ENCODE measurements at places on chromosomes 2 and 18.
A peak's percentile ranks its signal among the peaks of the same experiment; 100 is the strongest.

DNA sequence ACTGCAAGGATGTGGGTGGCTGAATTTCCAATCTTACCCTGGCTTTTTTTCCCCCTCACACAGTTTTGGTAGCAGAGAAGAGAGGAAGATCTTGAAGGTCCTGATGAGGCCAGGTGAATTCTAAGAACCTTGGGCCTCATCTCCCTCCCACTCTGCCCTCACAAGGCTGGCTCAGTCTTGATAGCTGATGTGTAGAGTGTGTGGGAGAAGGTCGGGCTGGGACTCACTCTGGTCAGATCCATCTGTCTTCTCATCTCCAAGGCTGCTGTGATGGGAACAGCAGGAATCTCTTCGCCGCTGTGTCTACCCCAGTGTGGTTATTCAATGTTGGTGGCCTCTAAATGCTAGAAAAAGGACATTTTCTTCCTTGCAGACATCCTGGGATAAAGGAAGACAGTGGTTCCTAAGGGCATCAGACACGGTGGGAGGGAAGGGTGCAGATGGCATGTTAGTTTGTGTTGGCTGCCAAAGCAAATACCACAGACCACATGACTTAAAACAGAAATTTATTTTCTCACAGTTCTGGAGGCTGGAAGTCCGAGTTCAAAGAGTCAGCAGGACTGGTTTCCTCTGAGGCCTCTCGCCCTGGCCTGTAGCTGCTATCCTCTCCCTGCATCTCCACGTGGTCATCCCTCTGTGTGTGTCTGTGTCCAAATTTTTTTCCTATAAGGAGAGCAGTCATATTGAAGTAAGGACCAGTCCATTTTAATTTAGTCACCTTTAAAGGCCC, 37.6 kb upstream of the MGAT4A start:
- DNase-seq = peak; percentile 34

DNA sequence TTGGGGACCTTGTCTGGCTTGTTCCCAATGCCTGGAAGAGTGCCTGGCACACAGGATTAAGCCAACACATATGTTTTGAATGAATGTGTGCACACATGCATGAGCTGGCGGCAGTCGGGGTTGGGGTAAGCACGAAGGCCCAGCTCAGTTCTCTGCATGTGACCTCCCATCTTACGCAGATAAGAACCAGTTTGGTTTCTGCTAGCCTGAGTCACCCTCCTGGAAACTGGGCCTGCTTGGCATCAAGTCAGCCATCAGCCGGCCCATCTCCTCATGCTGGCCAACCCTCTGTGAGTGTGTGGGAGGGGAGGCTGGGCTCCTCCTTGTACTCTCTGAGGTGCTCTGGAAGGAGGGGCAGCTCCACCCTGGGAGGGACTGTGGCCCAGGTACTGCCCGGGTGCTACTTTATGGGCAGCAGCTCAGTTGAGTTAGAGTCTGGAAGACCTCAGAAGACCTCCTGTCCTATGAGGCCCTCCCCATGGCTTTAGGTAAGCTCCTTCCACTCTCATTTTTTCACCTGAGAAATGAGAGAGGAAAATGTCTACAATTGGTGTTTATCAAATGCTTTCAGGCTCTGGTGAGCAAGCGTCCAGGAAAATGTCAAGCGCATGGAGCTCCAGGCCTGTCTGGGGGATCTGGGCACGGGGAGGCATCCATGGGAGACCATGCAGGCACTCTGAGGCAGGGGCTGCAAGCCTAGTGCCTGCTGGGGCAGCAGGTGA, 9.7 kb upstream of the IL1RN start:
- no peak for DNase-seq

DNA sequence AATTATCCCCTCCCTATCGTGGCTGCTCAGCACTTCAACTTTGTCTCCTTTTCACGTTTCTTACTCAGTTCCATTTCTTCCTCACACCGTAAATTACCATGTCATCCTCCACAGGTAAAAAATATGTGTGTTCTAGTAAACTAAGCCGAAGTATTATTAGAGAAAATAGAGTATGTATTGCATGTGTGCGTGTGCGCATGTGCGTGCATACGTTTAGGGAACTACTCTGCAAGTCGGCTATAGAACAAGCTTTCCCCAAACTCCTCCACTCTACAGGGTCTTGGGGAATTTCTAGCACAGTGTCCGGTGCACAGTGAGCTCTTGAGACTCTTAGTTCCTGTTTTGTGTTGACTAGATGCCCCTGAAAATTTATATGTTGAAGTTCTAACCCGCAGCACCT, 9.1 kb upstream of the RAX start:
- DNase-seq = no peak

- DNase-seq = no peak
These were observed 193.2 kb upstream of the MEX3C start for GRCh38 chr18:51390702-51391101.

DNA sequence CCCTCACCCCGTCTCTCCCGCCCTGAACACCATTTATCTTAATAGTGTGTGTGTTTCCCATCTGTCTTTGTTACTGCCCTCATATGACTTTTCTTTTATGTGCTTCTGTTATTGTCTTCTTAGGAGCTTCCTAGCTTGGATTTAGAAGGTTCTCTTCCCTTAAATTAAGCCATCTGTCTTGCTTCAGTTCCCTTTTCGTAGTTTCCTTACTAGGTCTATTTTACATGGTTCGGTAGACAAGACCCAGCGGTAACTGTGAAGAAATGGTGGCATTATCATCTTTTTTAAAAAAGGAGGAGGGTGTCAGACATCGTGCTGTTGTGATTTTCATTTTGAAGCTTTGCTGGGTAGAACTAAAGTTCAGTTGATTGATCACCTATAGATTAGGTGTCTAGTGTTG, 10.3 kb downstream of the NCK2 start:
- no peak for DNase-seq

GRCh38 chr2:69693775-69694450, 48.0 kb upstream of the ANXA4 start:
- peak; percentile 27 for DNase-seq

DNA sequence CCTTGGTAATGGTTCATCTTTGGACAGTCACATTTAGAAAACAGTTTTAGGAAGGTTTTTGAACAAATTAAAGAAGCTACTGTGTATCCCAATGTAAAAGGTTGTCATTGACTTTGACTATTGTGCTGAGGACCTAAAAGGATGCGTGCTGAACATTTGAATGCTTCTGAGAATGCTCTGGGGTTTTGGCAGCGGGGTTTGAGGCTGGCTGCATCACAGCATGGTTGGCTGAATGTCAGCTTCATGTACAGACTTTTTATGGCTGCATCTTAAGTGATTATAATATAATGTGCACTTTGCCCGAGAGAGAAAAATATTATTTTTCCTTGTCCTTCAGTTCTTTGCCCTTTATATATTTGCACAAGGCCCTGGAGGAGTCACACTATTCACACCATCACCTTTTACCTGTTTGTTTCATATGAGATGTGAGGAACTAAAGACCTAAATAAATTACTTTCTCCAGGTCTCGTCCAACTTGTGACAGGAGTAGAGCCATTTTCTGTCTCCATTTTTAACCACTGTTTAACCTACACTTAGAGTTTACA, 125.9 kb downstream of the CCDC85A start:
- DNase-seq = no peak

- DNase-seq = no peak
These were observed 13.0 kb upstream of the TYMS start for GRCh38 chr18:644395-645004.

DNA sequence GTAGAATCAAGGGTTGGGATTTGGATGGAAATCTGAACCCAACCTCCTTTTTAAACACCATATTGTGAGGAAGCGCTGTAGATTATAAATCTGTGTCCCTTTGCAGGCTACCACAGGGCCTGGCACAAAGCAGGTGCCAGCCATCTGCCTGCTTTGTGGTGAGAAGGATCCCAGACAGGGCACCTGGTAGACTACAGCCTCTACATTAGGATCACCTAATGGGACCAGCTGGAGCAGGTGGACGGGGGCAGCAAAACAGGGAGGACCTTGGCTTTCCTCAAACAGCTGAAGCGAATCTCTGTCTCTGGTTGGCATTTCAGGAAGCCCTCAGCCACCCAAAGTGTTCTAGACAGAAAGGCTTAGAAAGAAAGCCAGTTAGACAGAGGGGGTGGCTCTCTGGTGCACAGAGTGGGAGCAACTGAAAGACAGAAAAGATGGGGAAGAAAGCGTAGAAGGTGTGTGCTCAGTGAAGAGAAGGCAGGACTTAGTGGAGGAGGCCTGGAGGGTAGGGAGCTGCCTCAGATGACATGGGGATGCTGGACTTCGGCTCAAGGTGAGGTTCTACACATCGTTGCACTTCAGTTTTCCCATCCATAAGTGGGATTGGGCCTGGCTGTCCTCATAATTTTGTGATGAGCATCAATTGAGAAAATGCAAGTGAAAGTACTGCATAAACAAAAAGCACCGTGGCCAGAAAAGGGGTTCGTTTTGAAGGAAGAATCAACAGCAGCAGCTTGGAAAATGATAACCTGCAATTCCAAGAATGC, 350.8 kb downstream of the CYRIA start:
- no peak for DNase-seq

DNA sequence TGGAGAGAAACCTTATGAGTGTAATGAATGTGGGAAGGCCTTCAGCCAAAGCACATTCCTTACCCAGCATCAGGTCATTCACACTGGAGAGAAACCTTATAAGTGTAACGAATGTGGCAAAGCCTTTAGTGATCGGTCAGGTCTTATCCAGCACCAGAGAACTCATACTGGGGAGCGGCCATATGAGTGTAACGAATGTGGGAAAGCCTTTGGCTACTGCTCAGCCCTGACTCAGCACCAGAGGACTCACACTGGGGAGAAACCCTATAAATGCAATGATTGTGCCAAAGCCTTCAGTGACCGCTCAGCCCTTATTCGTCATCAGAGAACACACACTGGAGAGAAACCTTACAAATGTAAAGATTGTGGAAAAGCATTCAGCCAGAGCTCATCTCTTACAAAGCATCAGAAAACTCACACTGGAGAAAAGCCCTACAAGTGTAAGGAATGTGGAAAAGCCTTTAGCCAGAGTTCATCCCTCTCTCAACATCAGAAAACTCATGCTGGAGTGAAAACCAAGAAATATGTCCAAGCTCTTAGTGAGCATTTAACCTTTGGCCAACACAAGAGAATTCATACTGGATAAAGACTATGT, 7.8 kb downstream of the ZNF892 start:
- DNase-seq = no peak

DNA sequence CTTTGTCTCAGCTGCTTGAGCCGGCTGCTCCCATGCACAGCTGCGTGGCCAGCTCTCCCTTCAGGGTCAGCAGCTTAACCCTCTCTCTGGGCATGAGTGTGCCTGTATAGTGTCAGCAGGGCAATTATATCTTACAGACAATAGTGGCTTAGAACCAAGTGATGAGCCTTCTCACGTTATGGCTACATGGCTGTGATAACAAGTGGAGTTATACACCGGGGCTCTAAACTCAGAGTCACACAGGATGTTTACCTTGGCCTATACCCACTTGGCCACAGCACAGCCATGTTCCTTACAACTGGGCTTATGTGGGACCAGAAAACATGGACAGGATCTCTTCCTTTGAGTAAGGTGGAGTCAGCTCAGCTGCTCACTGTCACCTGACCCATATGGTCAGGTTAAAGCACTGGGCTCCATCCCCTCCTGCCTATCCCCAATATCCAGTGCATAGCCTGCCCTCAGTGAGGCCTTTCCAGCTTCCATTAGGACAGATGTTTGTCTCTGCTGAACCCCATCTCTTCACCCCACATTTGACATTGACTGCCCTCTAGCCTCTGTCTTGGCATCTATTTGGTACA, 294.2 kb upstream of the NCKAP5 start:
- DNase-seq = no peak

DNA sequence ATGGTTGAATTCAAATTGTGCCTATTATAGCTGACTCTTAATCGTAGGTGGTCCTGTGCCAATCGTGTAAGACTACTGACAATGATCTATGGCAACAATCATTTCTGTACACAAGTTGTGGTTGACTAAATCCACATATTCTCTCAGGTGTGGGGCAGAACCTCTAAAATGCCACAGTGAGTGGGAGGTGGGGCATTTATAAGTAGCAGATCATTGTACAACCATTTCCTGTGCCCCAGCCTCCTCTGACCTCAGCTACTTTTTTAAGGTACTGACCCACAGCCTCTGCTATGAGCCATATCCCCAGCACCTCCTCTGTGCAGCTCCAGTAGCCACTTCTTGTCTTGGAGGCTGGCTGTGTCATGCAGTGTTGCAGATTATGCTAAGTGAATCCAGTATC, 48.6 kb upstream of the RAPH1 start:
- peak; percentile 21 for DNase-seq

GRCh38 chr2:158969715-158970240, 1.3 kb downstream of the TANC1 start:
- DNase-seq = peak; percentile 5

DNA sequence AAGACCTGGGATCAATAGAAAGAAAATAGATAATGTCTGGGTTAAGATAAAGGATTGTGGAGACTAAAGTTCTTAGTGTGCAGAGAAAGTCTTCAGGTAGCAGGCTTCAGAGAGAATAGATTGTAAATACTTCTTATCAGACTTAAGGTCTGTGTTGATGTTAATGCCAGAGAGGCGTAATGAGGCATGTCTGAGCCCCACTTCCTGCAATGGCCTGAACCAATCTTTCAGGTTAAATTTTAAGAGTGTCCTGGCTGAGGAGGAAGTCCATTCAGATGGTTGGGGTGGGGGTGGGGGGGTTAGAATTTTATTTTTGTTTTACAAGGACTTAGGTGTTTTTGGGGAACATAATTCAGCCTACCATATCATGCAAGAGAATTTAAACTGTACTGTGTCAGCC, 129.5 kb downstream of the EVA1A start:
- DNase-seq = no peak

- DNase-seq = no peak
These were observed 41.2 kb downstream of the ZCCHC2 start for GRCh38 chr18:62564044-62564443.

DNA sequence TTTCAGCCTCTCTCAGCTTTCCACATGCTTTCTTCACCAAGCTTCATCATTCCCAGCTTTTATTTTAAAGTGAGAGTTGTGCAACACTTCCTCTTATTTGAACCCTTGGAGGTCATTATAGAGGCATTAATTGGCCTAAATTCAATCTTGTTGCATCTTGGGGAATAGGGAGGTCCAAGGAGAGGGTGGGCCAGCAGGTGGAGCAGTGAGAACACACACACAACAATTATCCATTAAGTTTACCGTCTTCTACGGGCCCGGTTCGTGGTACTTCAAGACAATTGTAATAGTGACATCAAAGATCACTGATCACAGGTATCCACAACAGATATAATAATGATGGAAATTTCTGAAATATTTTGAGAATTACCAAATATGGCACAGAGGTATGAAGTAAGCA, 457.2 kb upstream of the SMIM21 start:
- no peak for DNase-seq

- DNase-seq = no peak
These were observed 81.5 kb downstream of the DYSF start for GRCh38 chr2:71534826-71535225.

- DNase-seq = no peak
These were observed 363.6 kb downstream of the CTNNA2 start for GRCh38 chr2:79876430-79876829.

- DNase-seq = no peak
These were observed 34.7 kb downstream of the MMADHC start for GRCh38 chr2:149552830-149553229.

- DNase-seq = no peak
These were observed 45.2 kb downstream of the UBXN4 start for GRCh38 chr2:135786823-135787222.

Data from stimulated activated CD4-positive, alpha-beta T cell treated with anti-CD3 and anti-CD28 coated beads, Interleukin-2, amount 100 ng/mL, for 24 hours (primary cell).